ENCODE measurements at places on chromosomes 3 and 15.

GRCh38 chr3:9906480-9906879 lies 3.8 kb downstream of the IL17RE start:
- no peak for DNase-seq

DNA sequence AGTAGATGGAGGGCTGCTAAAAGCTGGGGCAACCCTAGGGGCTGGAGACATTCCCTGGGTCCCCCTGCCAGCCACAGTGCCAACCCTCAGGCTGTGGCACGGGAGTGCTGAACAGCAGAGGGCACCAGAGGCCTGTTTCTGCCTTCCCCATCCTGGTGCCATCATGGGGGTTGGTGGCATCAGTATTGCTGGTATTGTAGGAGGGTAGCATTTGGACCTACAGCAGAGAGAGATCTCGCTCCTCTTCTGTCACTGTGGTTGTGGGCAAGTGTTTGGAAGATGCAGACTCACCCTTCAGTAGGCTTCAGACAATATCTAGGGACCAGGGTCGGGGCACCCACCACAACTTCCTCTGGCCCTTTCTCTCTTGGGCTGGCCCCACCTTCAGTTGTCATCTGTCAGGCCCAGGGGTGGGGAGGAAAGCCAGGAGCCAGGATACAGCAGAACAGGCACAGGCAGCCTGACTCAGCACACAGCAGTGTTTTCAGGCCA lies 123.5 kb downstream of the RPLP1 start:
- DNase-seq, result no peak

- no peak for DNase-seq
Measured at GRCh38 chr3:116341899-116342298, 103.4 kb downstream of the LSAMP start.

GRCh38 chr15:74022706-74023470 lies 28.4 kb downstream of the PML start:
- DNase-seq, result no peak

DNA sequence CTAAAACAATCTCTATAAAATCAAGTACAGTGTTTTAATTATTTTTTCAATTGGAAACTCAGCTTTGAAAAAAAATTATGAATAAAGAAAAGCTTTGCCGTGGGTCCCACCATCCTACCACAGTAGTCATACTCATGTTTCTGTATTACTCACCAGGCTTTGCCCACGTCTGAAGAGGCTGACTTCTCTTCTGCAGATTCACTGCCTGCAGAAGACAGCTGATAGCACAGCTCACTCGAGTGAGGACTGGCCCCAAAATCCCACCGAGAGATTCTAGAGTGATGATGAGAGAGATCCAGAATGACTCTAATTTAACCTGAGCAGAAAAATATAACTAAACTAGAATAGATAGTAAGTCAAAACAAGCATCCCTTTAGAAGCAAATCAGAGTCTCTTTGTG lies 11.9 kb downstream of the C2CD4B start:
- DNase-seq, result no peak

DNA sequence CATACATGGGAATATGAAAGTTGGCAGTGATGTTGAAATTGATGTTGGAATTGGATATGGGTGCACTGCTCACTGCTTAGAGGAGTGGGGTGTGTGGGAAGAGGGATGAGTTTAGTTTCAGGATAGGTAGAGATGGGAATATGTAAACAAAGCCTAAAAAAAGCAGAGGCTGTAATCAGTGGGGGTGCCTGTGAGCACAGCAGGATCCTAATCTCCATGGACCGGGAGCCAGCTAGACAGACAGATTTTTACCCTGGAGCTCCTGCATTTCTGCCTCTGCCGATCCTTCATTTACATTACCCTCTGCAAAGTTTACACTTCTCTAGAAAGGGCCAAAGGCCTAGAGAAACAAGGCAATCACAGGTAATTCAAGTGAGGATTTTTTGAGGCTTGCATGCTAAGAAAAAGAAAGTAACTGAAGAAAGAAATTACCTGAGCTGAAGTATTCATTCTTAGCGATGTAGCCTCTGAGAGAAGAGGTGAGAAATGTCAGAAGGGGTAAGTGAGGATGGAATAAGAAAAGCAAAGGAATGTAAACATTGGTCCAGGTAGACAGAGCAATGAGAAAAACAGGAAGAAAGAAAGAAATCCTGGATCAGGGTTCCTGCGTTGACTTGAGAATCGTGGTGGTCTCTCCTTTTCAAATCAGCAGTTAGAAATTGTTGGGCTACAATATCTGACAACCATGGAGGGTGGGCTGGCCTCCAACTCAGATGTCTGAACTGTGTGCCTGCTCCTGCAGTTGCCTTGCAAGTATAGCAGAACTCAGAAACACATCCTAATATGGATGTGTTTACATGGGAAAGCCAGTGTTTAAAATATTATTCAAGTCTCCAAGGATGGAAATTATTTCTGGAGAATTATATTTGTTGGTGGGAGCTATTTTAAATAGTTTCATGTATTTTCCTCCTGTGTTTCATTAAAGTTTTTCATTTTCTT lies 79.8 kb downstream of the CRTC3 start:
- no peak for DNase-seq

GRCh38 chr3:102060814-102061213 lies 211.5 kb downstream of the NFKBIZ start:
- DNase-seq, result no peak

- DNase-seq, result peak; percentile 38
Measured at GRCh38 chr15:88658972-88659931, 20.4 kb downstream of the ISG20 start.

- no peak for DNase-seq
Measured at GRCh38 chr3:128701342-128702212, 24.4 kb upstream of the RAB7A start.
